Peyer's patch (tissue), 4 donors: ENCODE measurements at places on chromosomes 7 and 10. TPM values are rescaled to one million over a fixed set of nuclear protein-coding genes. Genes with fewer than 3 reads are reported as not detected.

DNA sequence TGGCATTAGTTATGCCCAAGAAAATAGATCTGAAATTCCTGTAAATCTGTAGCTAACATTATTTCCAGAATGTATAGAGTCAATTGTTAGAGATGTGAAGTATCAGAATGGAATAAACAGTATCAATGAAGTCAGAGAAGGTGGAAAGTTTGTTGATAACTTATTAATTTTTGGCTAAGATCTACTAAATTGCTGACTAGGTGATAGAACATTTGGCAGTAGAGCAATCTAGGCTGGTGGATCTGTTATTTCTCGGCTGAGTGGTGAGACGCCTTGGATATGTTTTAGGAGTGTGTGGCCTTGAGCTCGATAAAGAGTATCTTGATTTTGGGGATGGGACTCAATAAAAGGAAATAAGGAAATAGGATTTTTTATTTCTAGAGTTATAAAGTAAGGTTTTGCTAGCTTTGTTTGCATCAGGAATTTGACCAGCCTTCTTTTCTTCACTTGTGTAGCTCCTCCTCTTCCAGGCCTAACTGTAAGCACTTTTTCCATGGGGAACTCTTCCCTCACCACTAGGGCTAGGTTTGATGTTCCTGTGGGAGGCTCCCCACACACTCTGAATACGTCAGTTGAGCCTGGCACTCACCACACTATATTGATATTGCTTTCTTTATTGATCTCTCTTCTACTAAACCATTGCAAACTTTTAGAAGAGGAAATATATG lies 86.8 kb upstream of the CSTF2T start:
- DNase-seq = no peak

GRCh38 chr7:100827330-100828226 lies at the start of gene EPHB4:
EPHB4 (minus strand) TSS chr7:100827523; CDS start chr7:100827030, 493 bp downstream.
- peak; percentile 78 for DNase-seq

- DNase-seq = no peak
These were observed 138.1 kb upstream of the ZNF92 start for GRCh38 chr7:65235586-65235985.

- peak; percentile 47 for DNase-seq
These were observed 87.1 kb downstream of the CYP26A1 start for GRCh38 chr10:93160829-93161228.

DNA sequence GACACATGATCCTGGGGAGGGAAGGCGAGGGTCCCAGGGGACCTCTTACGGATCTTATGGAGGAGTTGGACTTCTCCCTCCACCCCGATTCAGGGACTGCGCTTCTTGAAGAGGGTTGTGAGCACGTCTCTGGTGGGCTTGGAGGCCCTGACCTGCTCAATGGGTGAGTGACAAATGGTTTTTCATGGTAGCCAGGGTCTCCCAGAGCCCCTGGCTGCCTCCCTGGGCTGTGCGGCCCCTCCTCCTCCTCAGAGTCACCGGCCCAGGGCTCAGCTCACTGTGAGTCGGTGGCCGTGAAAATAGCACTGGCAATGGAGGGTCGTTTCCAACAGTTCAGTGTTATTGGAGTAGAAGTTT lies 26.6 kb downstream of the INPP5A start:
- no peak for DNase-seq

GRCh38 chr10:17075533-17076359 lies 53.9 kb downstream of the CUBN start:
- no peak for DNase-seq

DNA sequence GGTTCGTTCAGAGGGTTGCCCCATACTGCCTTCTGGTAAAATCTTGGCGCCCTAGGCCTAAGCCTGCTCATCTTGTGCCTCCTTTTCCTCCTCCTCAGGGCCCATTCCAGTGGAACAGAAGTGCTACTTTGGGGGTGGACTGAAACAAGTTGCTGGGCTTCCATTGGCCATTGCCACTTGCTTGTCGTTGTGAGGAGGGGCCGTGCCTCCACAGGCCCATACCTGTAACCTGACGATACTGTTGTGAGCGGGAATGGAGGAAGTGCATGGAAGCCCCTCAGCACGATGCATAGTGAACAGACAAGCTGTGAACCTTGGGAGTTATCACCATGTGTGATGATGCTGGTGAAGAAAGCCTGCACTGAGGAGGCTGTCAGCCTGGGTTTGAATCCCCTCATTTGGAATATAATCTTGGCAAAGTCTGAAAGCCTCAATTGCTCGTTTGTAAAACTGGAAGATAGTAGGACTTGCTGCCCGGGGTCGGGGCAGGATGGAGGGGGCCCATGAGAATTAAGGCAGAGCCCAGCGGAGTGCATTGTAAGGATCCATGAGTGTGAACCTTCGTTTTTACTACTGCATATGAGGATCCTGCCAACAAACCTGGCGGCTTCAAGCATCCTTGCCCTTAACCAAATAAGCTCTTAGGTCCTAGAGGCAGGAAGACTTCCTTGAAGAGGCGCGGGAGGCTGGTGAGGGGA lies 671 bp upstream of the PAPSS2 start:
- DNase-seq = no peak

DNA sequence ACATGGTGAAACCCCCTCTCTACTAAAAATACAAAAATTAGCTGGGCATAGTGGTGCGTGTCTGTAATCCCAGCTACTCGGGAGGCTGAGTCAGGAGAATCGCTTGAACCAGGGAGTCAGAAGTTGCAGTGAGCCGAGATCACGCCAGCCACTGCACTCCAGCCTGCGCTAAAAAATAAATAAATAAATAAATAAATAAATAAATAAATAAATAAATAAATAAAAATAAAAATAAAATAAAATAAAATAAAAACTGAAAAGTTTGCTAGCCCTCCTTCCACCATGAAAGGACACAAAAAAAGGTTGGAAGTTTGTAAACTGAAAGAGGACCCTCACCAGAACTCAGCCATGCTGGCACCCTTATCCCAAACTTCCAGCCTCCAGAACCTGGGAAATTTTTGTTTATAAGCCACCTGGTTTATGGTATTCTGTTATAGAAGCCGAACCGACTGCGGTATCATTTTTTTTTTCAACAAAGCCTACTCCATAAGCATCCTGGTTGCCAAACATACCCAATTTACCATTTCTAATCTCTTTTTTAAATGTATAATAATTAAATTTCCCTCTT lies 448.2 kb downstream of the SEMA3D start:
- DNase-seq = no peak

DNA sequence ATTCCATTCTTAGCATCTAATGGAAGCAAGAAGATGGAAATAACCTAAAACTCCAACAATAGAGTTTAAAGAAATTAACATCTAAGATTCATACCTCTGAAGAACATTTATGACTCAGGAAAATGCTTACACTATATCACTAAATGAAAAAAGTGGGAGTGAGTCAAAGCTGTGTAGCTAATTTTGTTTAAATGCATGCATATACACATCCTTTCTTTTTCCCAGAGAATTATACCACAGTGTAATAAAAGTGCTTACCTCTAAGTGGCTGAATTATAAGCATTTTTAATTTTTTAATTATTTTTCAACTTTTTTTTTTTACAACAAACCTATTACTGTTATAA lies 44.3 kb downstream of the CCDC71L start:
- no peak for DNase-seq

GRCh38 chr7:20954711-20955619 lies 168.3 kb upstream of the SP8 start:
- no peak for DNase-seq

GRCh38 chr7:80428161-80429054 lies 83.5 kb downstream of the GNAT3 start:
- DNase-seq = peak; percentile 51

- peak; percentile 80 for DNase-seq
These were observed 196.1 kb upstream of the KLF14 start for GRCh38 chr7:130929896-130930659.

DNA sequence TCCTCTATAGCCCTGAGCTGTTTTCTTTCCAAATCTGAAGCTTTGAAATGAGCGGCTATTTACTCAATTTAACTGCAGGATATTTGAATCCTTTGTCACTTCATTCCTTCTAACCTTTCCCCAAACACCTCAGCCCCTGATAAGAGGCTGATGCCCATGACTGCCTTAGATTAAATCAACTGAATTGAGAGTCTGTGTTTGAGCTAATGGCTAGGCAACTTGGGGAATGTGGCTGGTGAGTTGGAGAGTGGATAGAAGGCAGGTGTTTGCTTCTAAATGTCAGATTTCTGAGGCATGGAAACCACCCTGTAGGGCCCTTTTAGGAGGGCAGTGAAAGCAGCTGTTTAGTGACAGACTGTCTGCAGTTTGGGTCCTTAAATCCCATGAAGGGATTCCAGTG lies 759.9 kb downstream of the LRMDA start:
- DNase-seq = no peak

DNA sequence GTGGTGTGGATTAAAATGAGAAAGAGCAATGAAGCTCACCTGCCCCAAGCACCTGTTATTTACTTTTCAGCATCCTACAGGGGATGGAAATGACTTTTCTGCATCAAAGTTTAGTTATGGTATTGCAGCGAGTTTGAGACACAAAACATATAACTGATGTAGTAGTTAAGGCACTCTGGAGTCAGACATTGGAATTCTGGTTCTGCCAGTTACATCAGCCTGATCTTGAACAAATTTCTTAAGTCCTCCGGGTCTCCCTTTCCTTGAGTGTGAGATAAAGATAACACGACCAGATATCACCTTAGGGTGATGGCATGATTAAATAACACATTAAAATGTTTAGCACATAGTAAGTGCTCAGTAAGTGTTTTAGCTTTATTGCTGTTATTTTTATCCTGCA lies 97.4 kb downstream of the ATXN7L1 start:
- DNase-seq = no peak

GRCh38 chr7:1197997-1198625 lies 34.6 kb upstream of the UNCX start:
- no peak for DNase-seq

DNA sequence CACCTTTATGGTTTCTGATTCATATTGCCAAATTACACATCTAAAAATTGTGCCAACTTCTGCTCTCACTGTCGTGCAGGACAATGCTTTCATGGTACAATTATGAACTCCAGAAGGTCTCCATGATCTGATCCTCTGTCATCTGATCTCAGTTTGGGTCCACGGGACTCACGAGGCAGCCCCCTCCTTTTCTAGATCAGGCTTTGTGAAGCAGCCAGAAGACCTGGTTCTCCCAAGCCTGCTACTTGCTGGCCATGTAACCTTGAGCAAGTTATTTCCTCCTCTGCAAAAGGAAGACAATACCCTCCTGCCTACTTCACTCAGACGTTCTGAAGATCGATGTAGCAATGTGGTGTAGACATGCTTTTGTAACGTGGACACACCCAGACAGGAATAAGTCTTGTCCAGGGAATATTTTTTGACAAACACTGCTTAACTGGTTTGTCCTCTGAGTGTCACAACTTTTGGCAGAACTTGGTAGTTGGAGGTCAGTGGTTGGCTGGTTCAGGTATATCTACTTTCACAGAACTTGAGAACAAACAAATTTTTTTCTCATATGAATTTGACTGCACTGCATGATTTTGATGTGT lies 19.6 kb downstream of the CALML3 start:
- peak; percentile 22 for DNase-seq

DNA sequence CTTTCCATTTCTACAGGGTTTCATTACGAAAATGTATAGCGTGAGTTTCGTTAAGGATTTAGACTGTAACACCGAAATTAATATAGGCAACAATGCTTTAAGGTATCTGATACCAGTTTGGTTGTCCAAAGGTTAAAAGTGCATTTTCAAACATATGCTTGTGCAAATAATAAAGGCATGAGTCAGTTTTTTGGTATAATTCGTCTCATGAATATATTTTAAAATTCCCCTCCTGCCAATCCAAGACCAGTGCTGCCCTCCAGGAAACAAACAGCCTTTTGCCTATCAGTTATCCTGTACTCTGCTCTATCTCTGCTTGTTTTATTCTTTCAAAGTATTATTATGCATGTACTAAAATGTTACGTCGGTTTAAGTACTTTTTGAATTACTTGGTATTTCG lies 2.0 kb downstream of the LCOR start:
- no peak for DNase-seq

DNA sequence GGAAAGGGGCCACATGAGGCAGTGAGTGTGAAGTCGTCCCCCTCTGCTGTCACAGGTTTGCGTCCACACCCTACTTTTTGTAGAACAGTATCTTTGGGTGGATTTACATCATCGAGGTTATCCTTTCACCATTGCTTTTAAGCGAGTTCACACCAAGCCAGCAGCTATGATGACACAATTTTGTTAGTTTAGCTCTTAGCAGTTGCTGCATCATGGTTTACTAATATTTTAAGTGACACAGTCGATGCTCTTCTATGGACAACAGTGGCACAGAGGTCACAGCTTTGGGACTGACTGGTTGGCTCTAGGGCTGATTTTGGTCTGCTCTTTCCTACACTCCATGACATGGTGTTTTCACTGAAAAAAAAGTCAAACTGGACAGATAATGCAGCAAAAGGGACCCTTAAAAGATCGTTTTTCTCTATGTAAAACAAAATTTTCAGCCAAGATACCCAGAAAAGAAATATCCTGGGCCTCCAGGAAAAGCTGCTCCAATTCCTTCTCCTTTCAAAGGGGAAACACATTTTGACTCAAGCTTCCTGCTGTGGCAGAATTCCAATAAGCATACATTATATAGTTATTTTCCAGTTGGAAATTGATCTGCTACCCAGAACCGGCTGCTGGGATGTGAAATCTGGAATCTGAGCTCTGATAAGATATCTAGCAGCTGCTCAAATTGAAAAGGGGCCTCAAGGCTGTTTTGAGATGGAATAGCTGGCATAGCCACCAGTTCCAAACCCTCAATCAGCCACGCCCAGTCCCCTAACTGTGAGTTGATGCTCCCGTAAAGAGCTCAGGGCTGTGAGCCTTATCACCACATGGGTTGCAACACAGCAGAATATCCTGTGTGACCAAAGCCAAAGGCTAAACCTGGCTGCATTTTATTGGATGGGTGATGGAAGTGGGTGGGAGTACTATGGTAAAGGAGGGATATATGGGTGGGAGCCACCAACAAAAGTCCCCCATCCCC lies 114.2 kb downstream of the SMURF1 start:
- no peak for DNase-seq

DNA sequence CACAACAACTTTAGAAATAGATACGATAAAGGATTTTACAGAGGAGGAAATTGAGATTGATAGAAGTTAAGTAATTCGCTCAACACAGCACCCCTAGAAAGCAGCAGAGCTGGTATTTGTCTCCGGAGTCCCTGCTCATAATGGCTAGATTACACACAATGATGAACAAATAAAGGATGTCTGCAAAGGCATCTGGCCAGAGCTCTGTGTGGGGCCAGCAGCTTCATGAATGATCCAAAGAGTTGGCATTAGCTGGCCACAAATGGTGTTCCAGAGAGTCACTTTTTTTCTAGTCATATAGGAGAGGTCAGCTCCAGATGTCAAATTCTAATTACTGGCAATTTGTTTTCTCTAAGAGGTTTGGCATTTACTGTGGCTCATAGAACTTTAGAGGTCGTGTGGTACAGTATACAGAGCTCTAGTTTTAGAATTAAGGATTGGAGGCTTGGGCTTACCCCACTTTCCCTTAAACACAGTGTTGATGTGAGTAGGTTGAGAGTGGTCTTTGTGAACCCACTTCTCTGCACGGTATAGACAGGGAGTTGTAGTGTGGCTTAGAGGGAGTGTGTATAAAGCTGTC lies 186.2 kb downstream of the BICC1 start:
- no peak for DNase-seq

OR9A2 gene
- total RNA-seq = not detected

CLDN4 gene
- 83.3 TPM for total RNA-seq

FAM13C gene
- total RNA-seq = 2.7 TPM

GIMAP4 gene
- 22.5 TPM for total RNA-seq

C10orf88 gene
- total RNA-seq = 5.6 TPM

GOLGA7B gene
- 0.76 TPM for total RNA-seq

PNLIP gene
- not detected for total RNA-seq
